Bladder microvascular endothelial cell (primary cell): ENCODE measurements at places on chromosomes 6 and 20. TPM values are rescaled to one million over a fixed set of nuclear protein-coding genes. Genes with fewer than 3 reads are reported as not detected.

TBXT gene
- not detected in 2 replicates for total RNA-seq

DOP1A gene
- 11.5 and 21.5 TPM in 2 replicates for total RNA-seq

PTCRA gene
- not detected in 2 replicates for total RNA-seq

EIF6 gene
- total RNA-seq: 142 and 151 TPM in 2 replicates

TDP2 gene
- 18.1 and 27.6 TPM in 2 replicates for total RNA-seq

ZBTB12 gene
- 1.1 and 5.7 TPM in 2 replicates for total RNA-seq

SLC39A7 gene
- 72.4 and 109 TPM in 2 replicates for total RNA-seq

COX4I2 gene
- total RNA-seq: not detected in 2 replicates
